ENCODE measurements at places on chromosomes 6 and 20.

DNA sequence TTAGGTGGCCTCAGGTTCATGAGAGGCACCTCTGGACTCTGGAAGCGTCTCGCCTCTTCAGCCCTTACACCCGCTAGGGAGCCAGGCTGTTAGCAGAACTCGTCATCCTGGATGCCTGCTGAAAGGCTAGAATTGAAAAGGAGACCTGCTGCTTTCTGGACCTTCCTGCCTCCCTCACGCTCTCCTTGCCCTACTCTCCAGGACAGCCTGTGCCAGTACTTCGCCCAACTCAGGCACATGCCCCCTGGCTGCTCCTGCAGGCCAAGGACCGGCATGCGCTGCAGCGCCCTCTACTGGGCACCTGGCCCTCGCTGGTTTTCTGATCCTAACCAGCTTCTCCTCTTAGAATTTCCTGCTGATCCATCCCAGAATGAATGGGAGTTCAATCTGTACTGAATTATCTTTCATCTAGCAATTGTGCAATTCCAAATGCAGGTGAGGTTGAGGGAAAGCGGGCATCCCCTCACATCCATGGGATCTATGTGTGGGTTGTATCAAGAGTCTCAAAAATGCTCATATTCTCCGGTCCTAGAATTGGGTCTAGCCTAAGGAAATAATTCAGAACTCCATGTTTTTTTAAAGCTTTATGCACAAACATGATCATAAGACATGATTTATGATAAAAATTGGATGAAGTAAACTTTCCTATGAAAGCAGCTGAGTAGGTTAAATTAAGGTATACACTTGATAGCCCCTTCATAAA, 78.0 kb downstream of the PTPN1 start:
- DNase-seq, result peak; percentile 43

DNA sequence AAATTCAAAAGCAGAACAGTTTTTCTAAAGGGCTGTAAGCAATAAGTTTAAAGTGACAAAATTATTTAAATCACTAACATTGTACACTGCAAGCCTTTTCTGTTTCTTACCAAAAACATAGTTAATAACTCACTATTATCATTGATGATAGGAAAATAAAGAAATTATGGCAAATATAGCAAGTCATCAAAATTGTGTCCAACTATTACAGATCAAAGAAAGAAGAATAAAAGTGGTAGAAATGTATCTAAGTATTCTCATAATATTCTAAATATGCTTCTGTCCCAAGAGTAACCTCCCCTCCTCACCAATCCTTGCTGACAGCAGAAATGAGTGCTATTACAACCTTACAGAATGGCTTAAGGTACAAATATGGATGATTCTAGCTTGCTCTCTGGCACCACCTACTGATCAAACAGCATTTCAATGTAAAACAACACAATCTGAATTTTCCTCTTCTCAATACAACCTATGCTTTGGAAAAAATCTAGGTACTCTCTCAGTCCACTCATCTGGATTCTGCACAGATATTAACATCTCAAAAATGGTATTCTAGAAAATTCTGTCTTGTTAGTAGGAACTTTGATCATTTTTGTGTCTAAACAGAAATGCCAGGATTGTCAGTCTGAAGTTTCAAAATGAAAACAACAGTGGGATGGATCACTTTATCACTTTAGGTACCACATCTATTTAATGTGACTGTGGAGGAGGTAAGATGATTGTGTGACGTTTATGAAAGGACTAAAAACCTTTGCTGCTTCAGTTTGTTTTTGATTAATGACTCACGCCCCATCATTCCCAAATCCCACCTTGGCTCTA, 40.9 kb downstream of the ZFP64 start:
- DNase-seq, result no peak

- DNase-seq, result no peak
Measured at GRCh38 chr6:54020334-54020733, 90.9 kb upstream of the MLIP start.

- DNase-seq, result no peak
Measured at GRCh38 chr20:4978050-4978918, 23.0 kb downstream of the SLC23A2 start.

GRCh38 chr6:163346497-163346961, 68.0 kb upstream of the QKI start:
- DNase-seq, result no peak

GRCh38 chr6:23797041-23797440, 329.0 kb upstream of the NRSN1 start:
- DNase-seq, result no peak

DNA sequence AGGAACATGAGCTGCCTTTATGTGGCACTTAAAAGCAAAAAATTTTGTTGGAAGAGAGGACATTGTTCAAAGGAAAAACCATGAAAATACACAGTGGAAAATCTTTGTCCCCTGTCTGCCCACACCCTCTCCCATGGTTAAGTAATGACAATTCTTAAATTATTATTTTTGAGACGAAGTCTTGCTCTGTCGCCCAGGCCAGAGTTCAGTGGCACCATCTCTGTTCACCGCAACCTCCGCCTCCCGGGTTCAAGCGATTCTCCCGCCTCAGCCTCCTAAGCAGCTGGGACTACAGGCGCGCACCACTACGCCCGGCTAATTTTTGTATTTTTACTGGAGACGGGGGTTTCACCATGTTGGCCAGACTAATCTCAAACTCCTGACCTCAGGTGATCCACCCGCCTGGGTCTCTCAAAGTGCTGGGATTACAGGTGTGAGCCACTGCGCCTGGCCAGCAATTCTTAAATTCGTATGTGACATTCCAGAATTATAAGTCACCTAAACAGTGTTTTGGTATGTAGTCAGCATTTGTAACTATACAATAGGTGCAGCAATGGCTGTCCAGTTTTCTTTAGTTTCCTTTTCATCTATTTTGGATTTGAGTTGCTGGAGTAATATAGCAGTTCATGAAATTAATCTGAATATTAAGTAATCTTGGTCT, 636 bp upstream of the SSR1 start:
- DNase-seq, result no peak

DNA sequence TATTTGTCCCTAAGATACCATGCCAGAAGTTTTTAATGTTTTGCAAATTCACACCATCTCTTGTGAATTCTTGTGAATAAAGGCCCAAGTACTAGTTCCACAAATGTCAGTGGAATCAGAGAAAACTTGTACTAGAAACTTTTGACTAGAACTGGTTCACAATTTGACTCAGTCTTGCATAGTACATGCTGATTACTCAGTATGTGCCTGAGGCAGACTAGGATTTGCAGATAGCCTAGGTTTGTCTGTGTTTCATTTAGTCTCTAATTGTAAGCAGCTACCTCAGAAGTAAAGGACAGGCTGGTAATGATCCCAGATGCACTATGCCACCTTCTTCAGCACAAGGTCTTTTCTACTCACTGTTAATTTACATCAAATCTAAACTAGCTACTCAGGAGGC, 34.2 kb upstream of the GSTA4 start:
- no peak for DNase-seq

- no peak for DNase-seq
Measured at GRCh38 chr6:73349311-73349710, 4.8 kb downstream of the DPPA5 start.

- no peak for DNase-seq
Measured at GRCh38 chr6:19368511-19368910, 468.7 kb upstream of the ID4 start.

- no peak for DNase-seq
Measured at GRCh38 chr6:134819863-134820800, 129.8 kb downstream of the ALDH8A1 start.

DNA sequence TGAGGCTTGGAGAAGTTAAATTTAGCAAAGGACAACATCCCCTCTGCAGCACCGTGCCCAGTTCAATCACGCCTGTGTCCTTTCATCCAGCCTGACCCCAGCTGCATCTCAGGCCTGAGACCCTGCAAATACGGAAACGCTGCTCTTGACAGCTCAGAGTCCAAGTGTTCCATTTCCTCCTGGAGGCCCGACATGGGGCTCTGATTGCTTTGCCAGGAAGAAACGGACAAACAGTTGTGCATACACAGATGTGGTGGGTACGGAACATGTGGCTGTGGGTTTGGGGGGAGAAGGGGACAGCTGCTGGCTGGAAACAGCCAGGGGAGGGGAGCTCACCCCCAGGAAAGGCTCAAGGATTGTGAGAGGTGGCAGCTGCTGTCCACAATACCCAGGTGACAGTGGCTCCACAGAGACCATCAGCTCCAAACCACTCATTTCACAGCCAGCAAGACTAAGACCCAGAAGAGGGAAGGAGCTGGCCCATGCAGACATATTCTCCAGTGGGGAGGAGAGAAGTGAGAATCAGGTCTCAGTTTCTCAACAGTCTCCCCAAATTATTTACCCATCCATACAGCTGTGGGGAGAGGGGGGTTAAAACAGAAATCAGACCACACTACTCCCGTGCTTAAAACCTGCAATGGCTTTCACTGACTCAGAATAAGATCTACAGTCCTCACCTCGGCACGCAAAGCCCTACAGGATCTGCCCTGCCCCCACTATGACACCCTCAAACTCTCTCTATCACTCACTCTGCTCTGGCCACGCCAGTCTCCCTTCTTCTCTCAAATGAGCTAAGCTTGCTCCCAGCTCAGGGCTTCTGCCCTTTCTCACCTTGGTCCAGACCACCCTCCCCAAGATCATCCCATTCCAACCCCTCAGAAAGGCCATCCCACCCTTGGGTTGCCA, 89.1 kb downstream of the PREX1 start:
- no peak for DNase-seq

- no peak for DNase-seq
Measured at GRCh38 chr20:13291157-13291556, 70.1 kb downstream of the ISM1 start.

GRCh38 chr6:101777646-101778045, 384.1 kb downstream of the GRIK2 start:
- DNase-seq, result no peak

Data from stimulated activated CD8-positive, alpha-beta memory T cell treated with anti-CD3 and anti-CD28 coated beads, Interleukin-7, amount 100 ng/mL, for 1 hour (primary cell).